ENCODE measurements at places on chromosomes 5 and 9.
A peak's percentile ranks its signal among the peaks of the same experiment; 100 is the strongest.

DNA sequence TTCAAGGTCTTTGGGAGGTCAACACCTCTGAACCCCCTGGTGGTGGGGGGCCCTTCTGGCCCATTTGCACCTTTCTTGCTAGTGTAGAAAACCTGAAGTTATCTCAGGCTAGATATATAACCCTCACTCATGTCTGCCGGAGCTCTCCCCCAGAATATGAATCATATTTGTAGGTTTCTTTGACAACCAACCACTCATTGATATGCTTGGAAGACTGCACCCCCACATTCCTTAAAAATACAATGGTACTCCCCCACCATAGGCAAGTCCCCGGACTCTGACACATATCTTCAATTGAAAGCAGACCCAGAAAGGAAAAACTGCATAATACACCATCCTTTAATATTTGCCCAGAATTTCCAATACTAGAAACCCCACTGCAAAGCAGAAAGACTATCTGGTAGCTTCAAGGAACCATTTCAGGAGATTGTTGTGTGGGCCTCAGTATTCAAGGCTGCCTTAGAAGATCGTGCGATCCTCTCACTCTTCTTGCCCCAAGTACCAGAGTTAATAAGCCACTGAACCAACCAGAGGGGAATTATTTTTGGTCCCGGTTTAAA, 978 bp upstream of the UBE2B start:
- DNase-seq: no peak

DNA sequence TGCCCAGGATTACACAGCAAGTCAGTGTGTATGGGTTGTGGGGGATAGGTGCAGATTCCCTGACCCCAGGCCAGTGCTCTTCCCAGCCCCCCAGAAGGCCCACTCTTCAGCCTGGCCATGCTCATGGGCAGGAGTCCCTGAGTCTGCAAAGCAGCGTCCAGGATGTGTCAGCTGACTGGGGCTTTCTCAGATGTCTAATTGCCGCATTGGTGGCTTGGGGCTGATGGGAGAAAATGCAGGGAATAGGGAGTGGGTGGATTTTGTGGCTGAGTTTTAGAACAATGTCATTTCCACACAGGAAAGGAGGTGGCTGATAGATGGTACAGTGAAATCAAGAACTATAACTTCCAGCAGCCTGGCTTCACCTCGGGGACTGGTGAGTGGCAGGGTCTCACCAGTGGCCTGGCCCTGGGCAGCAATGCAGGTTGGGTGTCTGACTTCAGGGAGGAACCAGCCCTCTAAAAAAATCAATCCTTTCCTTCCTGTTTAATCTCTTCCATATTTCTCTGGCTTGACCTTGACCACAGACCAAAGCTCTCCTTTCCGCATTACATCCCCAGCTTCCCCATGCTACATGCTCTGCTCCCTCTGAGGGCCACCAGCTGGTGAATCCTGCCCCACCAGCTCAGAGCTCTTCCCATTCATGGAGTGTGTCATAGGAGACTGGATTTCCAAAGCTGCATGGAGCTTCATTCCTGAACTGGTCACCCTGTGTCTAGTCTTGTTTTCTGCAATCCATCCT, 14.2 kb downstream of the GLIPR2 start:
- DNase-seq: peak; percentile 49

DNA sequence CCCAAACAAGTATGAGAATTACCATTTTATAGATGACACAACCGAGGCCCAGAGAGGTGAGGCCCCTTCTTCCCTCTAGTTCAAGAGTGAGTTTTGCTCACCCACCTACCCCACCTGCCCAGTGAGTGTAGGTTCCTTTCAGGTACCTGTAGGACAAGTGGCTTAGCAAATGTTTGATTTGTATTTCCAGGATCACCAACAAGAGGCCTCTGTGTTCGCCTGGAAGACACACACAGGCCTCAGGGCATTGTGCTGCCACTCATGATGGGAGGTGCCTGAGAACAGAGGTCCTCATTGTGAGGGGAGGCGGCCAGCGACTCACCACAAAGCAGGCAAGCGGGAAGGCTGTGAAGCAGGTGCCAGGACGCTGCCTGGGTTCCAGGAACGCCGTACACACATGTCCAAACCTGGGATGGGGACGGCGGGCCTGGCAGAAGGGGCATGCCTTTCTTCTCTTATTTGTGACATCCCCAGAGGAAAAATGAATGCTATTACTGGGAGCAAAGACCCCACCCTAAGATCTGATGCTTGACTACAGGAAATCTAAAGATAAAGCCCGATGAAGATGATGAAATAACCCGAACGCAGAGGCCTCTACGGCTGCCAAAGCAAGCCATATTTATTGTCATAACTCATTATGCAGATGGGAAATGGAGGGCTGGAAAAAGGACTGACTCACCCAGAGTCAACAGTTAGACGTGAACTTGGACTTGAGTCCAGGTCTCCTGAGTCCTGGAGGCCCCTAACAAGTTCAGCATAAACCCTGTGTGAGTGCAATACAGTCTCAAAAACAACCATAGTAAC, 60.2 kb upstream of the SLC25A51 start:
- peak; percentile 25 for DNase-seq

DNA sequence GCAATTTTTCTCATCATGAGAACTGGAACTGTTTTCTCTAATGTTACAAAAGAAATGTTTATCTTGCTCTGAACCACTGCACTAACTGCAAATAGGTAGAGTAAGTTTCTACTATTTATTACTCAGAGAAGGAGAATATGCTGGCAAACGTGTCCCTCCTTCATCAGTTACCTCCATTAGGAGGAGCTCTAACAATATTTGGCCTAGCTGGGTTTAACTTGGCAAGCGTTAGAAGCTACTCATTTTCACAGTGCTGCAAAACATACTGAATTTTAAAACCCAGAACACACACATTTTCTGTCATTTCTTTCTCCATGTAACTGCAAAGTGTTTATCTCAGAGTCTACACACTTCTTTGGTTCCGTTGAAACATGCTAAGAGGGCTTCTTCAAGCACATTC, 101.0 kb upstream of the GABRG2 start:
- no peak for DNase-seq

GRCh38 chr5:104347119-104347708, 784.6 kb upstream of the NUDT12 start:
- DNase-seq: no peak

GRCh38 chr5:21680196-21680595, 1172.9 kb downstream of the CDH12 start:
- no peak for DNase-seq

DNA sequence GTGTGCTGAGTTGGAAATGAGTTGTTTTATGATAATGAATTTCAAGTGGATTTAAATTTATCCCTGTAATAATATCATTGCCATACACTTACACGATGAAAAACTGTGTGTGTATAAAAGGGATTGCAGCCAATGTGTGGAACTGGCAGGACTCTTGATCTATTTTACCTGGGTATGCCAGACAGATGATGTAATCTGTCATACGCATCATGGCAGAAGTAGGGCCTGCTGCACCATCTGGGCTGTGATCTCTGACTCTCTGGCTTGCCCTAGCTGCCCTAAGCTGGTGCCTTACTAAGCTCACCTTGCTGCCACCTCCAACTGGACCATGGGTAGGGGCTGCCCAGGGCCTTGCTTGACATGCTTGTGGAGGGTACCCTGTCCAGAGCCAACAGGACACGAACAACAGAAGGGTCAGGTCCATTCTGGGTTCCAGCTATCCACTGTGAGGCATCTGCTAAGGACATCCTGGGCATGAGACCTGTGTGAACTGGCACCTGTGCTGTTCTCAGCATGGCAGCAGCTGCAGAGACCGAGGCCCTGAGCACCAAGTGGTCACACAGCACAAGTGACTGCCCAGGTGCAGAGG, 184.2 kb downstream of the FSTL4 start:
- DNase-seq: no peak

GRCh38 chr9:124452841-124453585, 2.8 kb downstream of the ADGRD2 start:
- no peak for DNase-seq

- no peak for DNase-seq
Observed at GRCh38 chr9:76526026-76526425, 67.0 kb downstream of the GCNT1 start.

GRCh38 chr5:154215571-154216325, 25.2 kb downstream of the GALNT10 start:
- DNase-seq: no peak

Measured in CD14-positive monocyte (primary cell).